ENCODE measurements at places on chromosomes 5 and 9. TPM values are rescaled to one million over a fixed set of nuclear protein-coding genes. Genes with fewer than 3 reads are reported as not detected.

Gene PCDHB10
- total RNA-seq, result not detected

DNA sequence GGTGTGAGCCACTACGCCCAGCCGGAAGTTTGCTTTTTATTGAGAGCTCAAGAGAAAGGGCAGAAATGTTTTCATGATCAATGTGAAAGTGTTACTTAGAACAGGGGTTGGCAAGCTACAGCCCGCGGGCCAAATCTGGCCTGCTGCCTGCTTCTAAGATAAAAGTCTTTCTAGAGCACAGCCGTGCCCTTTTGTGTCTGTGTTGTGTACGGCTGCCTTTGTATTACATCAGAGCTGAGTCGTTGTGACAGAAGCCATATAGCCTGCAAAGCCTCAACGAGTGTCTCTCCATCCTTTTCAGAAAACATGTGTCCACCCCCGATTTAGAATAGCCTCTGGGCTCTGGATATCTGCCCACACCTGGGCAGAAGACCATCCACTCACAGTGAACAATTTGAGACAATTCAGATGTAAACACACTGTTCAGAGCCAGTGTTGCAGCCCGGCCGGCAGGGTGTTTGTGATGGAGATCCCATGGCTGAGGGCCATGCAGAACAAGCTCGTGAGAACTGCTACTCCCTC, 28.8 kb downstream of the AK8 start:
- no peaks in the 10 kb centered on the region for H3K36me3 ChIP-seq
- no peak for DNase-seq
- H3K27ac ChIP-seq, result peak overlapping the region; percentile 51
- H3K4me3 ChIP-seq, result no peak overlapping the region
- peaks cover 2% of the 10 kb centered on the region for H3K27me3 ChIP-seq

- H3K4me3 ChIP-seq, result no peak overlapping the region
- peak; percentile 80 for DNase-seq
- no peak overlapping the region for H3K27ac ChIP-seq
- no peaks in the 10 kb centered on the region for H3K4me1 ChIP-seq
These were observed 66.5 kb upstream of the HSPA9 start for GRCh38 chr5:138641547-138642298.

DNA sequence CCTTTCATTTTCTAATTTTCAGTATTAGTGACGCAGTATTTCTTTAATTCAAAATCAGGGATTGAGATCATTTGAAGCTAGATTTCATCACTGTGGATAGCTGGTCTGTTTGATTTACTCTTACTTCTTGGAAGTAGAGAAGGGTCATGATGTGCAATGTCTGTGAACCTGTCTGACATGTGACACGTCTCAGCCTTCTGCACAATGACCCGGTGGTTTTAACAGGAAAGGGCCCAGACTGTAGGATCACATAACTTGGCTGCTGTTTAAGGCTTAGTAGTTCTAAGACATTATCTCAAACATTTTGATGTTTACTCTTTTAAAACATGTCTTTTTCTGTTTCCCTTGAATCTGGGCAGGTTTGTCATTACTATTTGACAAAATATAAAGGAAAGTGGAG, 823.3 kb upstream of the NUDT12 start:
- DNase-seq, result no peak
- no peaks in the 10 kb centered on the region for H3K27me3 ChIP-seq
- no peak overlapping the region for H3K27ac ChIP-seq
- no peaks in the 10 kb centered on the region for H3K4me1 ChIP-seq
- H3K36me3 ChIP-seq, result no peaks in the 10 kb centered on the region
- H3K4me3 ChIP-seq, result no peak overlapping the region

GRCh38 chr5:117455236-117456233, 880.9 kb upstream of the SEMA6A start:
- no peak for DNase-seq
- H3K4me3 ChIP-seq, result no peak overlapping the region
- no peaks in the 10 kb centered on the region for H3K27me3 ChIP-seq
- no peaks in the 10 kb centered on the region for H3K36me3 ChIP-seq

- H3K27me3 ChIP-seq, result no peaks in the 10 kb centered on the region
- no peaks in the 10 kb centered on the region for H3K36me3 ChIP-seq
- no peak overlapping the region for H3K4me3 ChIP-seq
- no peak for DNase-seq
- no peaks in the 10 kb centered on the region for H3K4me1 ChIP-seq
These were observed 132.2 kb upstream of the ASTN2 start for GRCh38 chr9:117546894-117547678.

DNA sequence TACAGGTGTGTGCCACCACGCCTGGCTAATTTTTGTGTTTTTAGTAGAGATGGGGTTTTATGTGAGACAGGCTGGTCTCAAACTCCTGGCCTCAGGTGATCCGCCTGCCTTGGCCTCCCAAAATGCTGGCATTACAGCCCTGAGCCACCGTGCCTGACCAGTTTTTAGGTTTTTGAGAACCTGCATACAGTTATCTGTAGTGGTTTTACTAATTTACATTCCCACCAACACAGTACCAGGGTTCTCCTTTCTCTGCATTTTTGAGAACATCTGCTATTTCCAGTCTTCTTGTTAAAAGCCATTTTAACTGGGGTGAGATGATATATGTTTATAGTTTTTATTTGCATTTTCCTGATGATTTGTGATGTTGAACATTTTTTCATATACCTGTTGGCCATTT, 12.8 kb downstream of the DMXL1 start:
- H3K27ac ChIP-seq, result no peak overlapping the region
- H3K36me3 ChIP-seq, result peaks cover 36% of the 10 kb centered on the region
- H3K4me3 ChIP-seq, result no peak overlapping the region
- no peak for DNase-seq

Gene NOL8
- total RNA-seq, result 48.9 TPM

DNA sequence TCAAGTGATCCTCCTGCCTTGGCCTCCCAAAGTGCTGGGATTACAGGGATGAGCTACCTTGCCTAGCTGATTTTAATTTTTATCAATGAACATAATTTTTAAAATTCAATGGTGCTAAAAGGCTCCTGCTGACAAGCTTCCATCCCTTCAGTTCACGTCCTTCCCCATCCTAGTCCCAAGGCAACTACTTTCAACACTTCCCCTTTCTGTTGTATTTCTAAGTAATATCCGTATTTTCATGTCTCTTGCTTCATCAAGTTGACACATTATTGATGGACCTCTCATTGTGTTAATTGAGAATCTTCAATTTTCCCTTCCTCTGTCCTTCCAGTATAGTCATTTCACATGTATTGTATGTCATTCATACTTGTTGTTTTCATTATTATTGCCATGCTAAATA, 93.8 kb upstream of the RASGRF2 start:
- H3K4me3 ChIP-seq, result no peak overlapping the region
- no peak overlapping the region for H3K27ac ChIP-seq
- H3K4me1 ChIP-seq, result peaks cover 38% of the 10 kb centered on the region
- no peaks in the 10 kb centered on the region for H3K27me3 ChIP-seq
- peaks cover 54% of the 10 kb centered on the region for H3K36me3 ChIP-seq

DNA sequence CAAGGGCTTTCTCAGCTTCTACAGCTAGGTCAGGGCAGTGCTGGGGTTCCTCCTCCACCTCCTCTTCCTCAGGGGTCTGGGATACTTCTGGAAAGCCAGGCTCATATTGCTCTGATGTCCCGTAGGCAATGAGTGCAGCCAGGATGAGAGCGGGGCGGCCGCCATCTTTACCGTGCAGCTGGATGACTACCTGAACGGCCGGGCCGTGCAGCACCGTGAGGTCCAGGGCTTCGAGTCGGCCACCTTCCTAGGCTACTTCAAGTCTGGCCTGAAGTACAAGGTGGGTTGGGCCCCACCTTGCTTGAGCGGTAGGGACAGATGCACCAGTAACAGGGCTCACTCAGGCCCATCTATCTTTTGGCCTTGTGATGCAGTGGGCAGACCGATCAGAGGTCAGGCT, 34.8 kb downstream of the GSN start:
- no peaks in the 10 kb centered on the region for H3K36me3 ChIP-seq
- no peak overlapping the region for H3K4me3 ChIP-seq
- H3K27ac ChIP-seq, result no peak overlapping the region
- DNase-seq, result no peak

Gene GPRIN1
- 3.7 TPM for total RNA-seq

Gene ARHGEF28
- total RNA-seq, result not detected

Gene SAXO1
- total RNA-seq, result not detected

DNA sequence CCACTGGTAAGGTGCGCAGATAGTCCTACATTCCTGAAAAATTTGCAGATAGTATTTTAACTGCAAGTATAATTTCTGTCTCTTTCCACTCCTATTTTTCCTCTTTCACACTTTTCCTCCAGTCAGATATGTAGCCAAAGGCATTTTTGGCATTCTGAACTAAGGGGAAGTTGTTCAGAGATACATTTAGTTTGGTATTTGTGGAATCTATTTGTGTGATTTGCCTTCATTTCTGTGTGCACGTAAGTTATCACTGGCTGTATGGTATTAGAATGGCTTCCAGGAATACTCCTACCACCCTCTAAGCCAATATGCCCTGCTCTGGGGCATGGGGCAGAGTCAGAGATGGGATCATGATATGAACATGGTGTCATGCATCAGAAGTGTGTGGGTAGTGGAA, 45.8 kb upstream of the GRAMD2B start:
- H3K36me3 ChIP-seq, result no peaks in the 10 kb centered on the region
- no peak overlapping the region for H3K27ac ChIP-seq
- H3K27me3 ChIP-seq, result no peaks in the 10 kb centered on the region
- peaks cover 16% of the 10 kb centered on the region for H3K4me1 ChIP-seq

GRCh38 chr9:94912700-94913249, 186.3 kb downstream of the AOPEP start:
- no peak overlapping the region for H3K4me3 ChIP-seq
- H3K27me3 ChIP-seq, result no peaks in the 10 kb centered on the region
- H3K36me3 ChIP-seq, result no peaks in the 10 kb centered on the region
- peaks cover 15% of the 10 kb centered on the region for H3K4me1 ChIP-seq

Gene C5orf22
- total RNA-seq, result 25.3 TPM

DNA sequence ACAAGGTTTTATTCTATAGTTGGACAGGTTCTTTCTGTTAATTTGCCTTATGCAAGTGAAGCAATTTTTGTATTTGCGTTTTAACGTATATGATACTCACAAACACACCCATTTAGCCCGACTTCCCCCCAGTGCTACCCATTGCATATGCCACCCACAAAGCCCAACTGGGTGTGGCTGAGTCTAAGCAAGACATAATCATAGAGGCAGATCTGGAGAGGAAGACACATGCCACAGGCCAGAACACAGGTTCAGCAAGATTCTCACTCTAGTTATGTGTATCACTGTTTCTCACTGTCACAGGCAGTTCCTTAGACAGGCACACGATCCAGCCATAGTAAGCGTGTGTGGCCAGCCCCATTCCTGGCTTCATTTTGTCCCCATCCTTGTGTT, 29.0 kb upstream of the PUM3 start:
- H3K27ac ChIP-seq, result peak overlapping the region; percentile 44
- DNase-seq, result peak; percentile 61
- H3K36me3 ChIP-seq, result no peaks in the 10 kb centered on the region
- H3K4me1 ChIP-seq, result peaks cover 16% of the 10 kb centered on the region

DNA sequence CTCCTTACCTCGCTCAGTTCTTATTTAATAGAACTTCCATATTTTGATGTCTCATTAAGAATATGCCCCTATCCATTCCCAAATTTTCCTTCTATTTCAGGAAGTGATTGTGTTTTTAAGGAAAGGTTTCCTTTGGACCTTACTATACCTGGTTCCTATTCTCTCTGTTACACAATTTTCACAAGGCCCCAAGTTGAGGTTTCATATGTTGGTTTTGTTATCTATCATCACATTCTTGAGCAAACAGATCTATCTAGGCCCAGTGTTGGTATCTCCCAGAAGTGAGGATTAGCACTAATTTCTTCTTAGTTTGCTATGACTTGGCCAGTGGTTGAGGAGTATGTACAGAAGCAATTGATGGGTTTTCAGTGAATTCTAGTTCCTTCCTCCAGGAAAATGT, 41.5 kb downstream of the ALG2 start:
- H3K4me3 ChIP-seq, result no peak overlapping the region
- no peak for DNase-seq
- H3K36me3 ChIP-seq, result no peaks in the 10 kb centered on the region

DNA sequence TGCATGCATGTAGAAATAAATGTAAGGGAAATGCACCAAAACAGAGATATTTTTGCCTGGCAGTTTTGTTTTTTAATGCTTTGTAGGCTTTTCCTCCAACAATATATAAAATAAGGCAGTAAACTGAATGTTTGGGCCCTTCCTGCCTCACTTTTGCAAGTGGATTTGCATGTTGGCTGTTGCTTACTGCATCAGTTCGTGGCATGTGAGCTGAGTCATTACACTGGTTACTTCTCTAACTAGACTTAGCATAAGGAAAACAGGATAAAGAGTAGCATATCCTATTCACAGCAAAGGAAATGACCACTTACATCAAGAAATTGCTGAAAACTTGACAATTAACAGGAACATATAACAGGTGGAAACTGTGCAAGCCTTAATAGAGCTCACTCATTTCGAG, 113.4 kb downstream of the TLE1 start:
- no peaks in the 10 kb centered on the region for H3K36me3 ChIP-seq
- H3K27ac ChIP-seq, result no peak overlapping the region
- no peak for DNase-seq
- H3K4me3 ChIP-seq, result no peak overlapping the region
- H3K4me1 ChIP-seq, result no peaks in the 10 kb centered on the region

GRCh38 chr5:102271759-102272158, 24.3 kb downstream of the SLCO4C1 start:
- DNase-seq, result no peak
- no peaks in the 10 kb centered on the region for H3K27me3 ChIP-seq
- H3K4me1 ChIP-seq, result no peaks in the 10 kb centered on the region
- H3K27ac ChIP-seq, result no peak overlapping the region

DNA sequence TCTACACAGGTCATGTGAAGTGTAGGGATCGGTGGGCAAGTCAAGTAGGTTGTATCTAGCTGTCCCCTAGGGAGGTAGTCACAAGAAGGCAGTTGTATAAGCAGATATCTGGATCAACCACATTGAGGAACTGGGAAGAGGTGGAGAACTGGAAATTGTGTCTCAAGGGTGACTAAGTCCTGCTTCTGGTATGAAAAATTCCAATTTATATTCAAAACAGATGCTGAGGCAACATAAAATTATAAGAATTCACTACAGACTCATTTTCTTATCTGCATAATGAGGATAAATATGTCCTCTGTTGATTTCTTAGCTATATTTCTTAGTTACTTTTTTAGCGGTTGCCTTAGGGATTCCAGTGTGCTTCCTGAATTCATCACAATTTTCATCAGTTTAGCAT, 46.8 kb downstream of the GALNT12 start:
- no peaks in the 10 kb centered on the region for H3K36me3 ChIP-seq
- H3K27ac ChIP-seq, result no peak overlapping the region
- no peak overlapping the region for H3K4me3 ChIP-seq
- H3K4me1 ChIP-seq, result peaks cover 11% of the 10 kb centered on the region

Gene CCDC171
- 2.1 TPM for total RNA-seq

Gene IL9
- total RNA-seq, result not detected

GRCh38 chr9:106059886-106060285, 365.5 kb downstream of the TMEM38B start:
- no peaks in the 10 kb centered on the region for H3K36me3 ChIP-seq
- DNase-seq, result no peak
- no peaks in the 10 kb centered on the region for H3K27me3 ChIP-seq
- H3K4me1 ChIP-seq, result no peaks in the 10 kb centered on the region

DNA sequence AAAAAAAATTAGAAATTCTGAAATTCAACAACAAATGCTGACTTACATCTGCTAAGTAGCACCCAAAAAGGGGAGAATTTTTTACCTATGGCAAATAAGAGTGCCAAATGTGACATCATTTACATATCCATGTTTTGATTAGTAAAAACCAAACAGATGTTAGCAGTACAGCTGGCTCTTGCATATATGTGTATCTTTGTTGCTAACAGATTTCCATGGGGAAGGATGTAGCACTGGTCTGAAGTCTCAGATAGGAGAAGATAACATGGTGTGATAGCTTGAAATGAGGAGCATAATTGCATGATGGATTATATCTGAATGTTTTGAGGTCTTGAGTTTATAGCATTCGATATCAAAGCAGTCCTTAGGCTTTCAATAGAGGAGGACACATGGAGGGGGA, 17.5 kb downstream of the PIK3R1 start:
- peaks cover 38% of the 10 kb centered on the region for H3K4me1 ChIP-seq
- H3K27ac ChIP-seq, result no peak overlapping the region
- H3K4me3 ChIP-seq, result no peak overlapping the region
- H3K27me3 ChIP-seq, result no peaks in the 10 kb centered on the region
- DNase-seq, result no peak
- H3K36me3 ChIP-seq, result peaks cover 15% of the 10 kb centered on the region

Data from activated CD4-positive, alpha-beta memory T cell treated with anti-CD3 and anti-CD28 coated beads, Interleukin-2, amount 10 ng/mL, durations not matched to agents 7 days and 5 days (primary cell).